Activated CD4-positive, alpha-beta T cell treated with anti-CD3 and anti-CD28 coated beads for 36 hours (primary cell): ENCODE measurements at places on chromosomes 16 and 17. TPM values are rescaled to one million over a fixed set of nuclear protein-coding genes. Genes with fewer than 3 reads are reported as not detected.

The CCL8 gene
- not detected for total RNA-seq

The HYDIN gene
- total RNA-seq = 0.32 TPM

The C17orf67 gene
- total RNA-seq = 4.0 TPM

The SLC6A2 gene
- not detected for total RNA-seq

The DNAH9 gene
- not detected for total RNA-seq

The C17orf50 gene
- not detected for total RNA-seq
